ENCODE measurements at places on chromosomes 7 and 10.

GRCh38 chr7:92633211-92633906 is 43.2 kb upstream of the FAM133B start:
- no peak for DNase-seq

GRCh38 chr10:110775020-110775375 is 96.7 kb upstream of the PDCD4 start:
- no peak for DNase-seq

DNA sequence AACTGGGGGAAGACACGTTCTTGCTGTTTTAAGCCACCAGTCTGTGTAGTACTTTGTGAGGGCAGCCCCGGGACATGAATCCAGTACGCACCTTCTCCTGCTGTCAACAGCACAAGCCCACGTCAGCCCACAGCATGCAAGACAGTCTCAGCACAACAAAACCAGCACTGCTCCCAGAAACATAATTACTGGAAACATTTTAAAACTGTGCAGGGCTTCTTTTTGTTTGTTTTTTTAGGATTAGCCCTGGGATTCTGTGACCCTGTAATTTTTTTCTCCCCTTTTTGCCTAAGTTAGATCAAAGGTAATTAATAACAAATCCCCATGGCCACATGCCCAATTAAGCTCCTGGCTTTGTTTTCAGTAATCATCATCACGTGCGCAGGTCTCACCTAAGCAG is 87.5 kb downstream of the VOPP1 start:
- DNase-seq = no peak

- no peak for DNase-seq
These were observed 185.6 kb downstream of the FANK1 start for GRCh38 chr10:126081841-126082466.

GRCh38 chr7:112370436-112370835 is 79.8 kb upstream of the IFRD1 start:
- DNase-seq = no peak

- DNase-seq = no peak
These were observed 494.0 kb upstream of the POT1 start for GRCh38 chr7:125423458-125424155.

GRCh38 chr7:133980804-133981203 is 146.3 kb upstream of the LRGUK start:
- DNase-seq = no peak

DNA sequence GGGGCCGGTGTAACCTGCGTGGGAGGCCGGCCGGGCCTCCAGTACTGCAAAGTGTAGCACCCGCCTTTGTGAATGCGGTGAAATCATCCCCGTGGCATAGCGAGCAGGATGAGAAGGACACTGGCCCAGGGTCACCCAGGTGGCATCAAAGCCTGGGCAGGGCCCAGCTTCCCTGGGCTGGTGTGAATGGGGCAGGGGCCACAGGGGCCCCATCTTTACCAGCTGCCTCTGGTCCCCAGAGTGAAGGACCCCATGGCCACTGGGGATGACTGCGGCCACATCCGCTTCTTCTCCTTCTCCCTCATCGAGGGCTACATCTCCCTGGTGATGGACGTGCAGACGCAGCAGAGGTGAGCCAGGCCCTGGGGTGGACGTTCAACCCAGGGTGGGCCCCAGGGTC is 53.8 kb downstream of the RCC1L start:
- DNase-seq = no peak

GRCh38 chr7:38881947-38882684 is 26.9 kb downstream of the VPS41 start:
- no peak for DNase-seq

GRCh38 chr10:6300106-6300783 is 97.5 kb downstream of the PFKFB3 start:
- no peak for DNase-seq

DNA sequence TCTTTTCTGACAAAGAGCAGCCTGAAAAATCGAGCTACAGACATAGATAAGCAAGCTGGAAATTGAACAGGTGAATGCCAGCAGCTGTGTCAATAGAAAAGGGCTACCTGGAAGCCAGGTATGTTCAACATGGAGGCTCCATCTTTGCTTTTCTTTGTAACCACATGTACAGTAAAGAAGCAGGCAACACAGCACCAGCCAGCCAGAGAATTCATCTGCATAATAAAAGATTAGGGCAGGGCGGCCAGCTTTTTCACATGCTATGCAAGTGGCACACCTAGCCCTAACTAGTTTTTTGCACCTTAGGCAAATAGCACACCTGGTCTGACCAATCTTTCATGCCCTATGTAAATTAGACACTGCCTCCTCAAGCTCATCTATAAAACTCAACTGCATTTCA is 25.7 kb downstream of the COG5 start:
- no peak for DNase-seq

GRCh38 chr7:40147371-40148246 is 12.8 kb downstream of the SUGCT start:
- DNase-seq = no peak

GRCh38 chr10:74223755-74224529 is 72.9 kb downstream of the ADK start:
- DNase-seq = no peak

GRCh38 chr10:12158111-12158510 is 28.6 kb downstream of the SEC61A2 start:
- no peak for DNase-seq

- no peak for DNase-seq
These were observed 92.6 kb downstream of the RGS10 start for GRCh38 chr10:119449760-119450461.

DNA sequence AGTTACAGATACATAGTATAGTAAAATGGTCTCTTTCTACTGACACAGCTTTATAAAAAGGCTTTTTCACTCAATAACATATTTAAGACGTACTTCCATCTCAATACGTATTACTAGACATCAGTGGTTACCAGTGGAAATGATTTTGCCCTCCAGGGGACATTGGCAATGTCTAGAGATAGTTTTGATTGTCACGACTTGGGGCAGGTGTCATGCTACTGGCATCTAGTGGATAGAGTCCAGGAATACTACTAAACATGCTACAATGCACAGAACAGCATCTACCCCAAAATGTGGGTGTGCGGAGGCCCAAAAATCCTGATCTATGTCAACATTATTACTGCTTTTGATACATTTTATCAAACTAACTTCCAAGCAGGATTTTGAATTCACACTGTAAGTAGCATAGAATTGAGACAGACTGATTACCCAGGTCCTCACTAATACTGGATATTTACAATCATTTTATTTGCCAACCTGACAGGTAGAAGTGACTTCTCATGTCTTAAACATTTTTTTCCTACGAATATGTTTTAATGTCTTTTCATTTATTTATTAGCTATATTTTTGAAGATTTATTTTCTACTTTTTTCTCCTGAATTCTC is 53.8 kb downstream of the HGF start:
- no peak for DNase-seq

GRCh38 chr7:45074528-45075354 is 14.0 kb downstream of the NACAD start:
- no peak for DNase-seq

GRCh38 chr7:157544226-157544625 is 207.4 kb downstream of the DNAJB6 start:
- DNase-seq = no peak

- DNase-seq = peak; percentile 67
These were observed 13.9 kb downstream of the TSPAN14 start for GRCh38 chr10:80468002-80468401.

GRCh38 chr10:6080417-6080973 is 8.3 kb upstream of the RBM17 start:
- DNase-seq = no peak

DNA sequence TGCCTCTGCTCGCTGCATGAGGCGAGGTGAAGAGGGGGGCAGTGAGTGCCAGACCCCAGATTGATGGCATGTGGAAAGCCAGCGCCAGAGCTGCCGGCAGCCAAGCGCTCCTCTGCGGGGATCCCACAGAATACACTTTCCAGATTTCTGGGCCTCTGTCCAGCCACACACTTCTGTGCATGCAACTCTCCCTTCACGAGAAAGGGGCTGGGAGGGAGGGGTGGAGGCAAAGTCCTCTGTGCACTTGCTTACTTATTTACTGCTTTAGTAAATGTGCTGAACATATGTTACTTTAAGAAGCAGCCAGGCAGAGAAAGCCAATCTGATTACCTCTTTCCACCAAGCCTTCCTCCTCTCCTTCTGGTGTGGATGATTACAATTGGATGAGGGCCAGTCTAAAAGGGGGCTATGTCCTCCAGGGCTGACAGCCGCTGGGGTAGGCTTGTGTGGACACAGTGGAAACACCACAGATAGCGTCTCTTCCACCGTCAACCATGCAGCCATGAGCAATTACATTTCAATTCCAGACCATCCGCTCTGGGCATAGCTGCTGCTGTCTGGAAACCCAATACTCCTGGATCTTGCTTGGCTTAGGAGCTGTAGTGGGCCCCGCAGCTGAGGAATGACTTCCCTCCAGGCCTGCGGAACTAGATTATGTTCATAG is 322.8 kb upstream of the ANKRD30A start:
- no peak for DNase-seq

GRCh38 chr10:53387562-53387961 is 615.0 kb upstream of the MBL2 start:
- DNase-seq = no peak

DNA sequence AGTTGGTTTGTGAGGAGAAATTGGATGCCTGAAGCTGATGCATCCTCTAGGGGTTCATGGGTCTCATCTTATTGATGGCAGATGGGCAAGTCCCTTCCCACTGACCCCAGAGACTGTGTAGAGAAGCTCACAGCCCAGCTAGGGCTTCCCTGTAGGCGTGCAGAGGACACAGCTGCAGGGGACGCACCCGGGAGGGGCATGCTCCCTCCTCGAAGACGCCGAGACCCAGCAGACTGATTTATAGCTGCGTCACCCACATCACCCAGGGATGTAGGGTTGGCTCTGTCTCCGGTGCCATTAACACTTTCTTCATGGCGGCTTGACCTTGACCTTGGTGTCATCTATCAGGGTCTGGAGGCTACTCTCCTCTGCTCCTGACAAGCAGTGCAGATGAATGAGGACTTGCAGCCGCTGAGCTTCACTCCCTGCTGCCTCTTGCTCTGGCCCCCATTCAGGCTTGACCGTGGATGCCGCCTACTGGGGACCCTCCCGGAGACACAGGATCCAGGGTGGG is 549.7 kb downstream of the TCERG1L start:
- no peak for DNase-seq

DNA sequence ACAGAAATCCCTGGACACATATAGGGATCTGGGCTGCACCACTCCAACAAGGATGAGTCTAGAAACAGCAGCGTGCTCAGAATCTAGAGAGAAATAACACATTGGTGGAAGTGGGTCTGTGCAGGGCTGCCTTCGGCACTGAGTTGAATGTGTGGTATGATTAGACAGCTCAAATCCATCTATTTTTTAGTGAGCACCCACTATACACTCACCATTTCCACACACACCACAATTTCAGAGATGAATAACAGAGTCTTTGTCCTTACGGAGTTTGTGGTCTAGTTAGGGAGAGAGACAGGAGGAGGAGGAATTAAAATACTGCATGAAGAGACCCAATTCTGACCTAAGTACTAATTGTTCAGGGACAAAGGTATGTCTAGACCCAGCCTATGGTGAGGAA is 44.2 kb downstream of the JAZF1 start:
- DNase-seq = no peak

DNA sequence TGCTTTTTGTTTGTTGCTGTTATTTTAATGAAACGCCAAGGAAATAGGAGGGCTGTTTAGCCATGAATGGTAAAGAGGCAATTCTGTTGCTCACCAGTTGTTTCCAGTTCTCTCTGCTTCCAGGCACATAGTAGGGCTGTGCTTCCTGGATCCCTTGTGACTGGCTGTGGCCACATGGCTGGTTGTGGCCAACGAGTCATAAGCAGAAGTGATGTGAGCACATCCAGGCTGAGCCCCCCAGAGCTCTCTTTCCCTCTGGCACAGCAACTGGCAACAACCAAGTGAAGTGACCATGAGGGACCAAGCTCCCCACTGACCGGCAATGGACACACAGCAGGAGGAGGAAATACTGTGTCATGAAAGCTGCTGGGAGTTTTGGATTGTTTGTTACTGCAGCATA is 10.3 kb downstream of the GRID1 start:
- no peak for DNase-seq

DNA sequence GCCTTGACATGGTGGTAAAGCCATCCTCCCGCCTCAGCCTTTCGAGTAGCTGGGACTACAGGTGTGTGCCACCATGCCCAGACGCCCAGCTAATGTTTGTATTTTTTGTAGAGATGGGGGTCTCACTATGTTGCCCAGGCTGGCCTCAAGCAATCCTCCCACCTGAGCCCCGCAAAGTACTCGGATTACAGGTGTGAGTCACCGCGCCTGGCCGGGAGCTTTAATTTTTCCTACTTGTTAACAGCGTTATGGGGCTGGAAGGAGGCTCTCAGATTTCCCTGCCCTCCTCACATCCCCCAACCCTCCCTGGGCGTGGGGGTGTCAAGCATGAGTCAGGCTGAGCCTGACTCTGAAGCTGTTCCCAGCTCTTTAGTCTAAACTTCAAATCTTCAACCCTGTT is 8.3 kb downstream of the ALKBH4 start:
- DNase-seq = no peak

DNA sequence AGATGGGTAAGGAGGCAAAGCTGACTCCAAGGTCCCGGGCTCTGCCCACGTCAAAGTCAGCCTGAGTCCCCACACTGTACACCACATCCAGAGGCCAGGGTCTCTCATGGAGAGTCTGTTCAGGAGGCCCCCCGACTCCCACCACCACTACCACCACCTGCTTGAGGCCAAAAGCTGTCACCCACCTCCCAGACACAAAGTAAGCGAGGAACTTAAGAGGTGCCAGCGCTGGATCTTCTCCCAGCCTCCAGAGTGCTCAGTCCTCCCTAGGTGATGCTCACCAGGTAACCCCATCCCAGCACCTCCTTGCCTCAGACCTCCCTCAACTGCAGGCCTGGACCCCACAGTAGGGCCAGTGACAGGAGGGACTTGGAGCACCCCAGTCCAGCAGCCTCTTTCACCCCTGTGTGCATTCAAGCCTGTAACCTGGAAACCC is 520 bp downstream of the NPC1L1 start:
- DNase-seq = no peak

All from stimulated activated CD4-positive, alpha-beta T cell treated with anti-CD3 and anti-CD28 coated beads, Interleukin-4, amount 100 ng/mL, for 1 hour (primary cell).